ENCODE measurements at places on chromosomes 16 and 17.

- no peak for DNase-seq
Measured at GRCh38 chr16:87484487-87485331, 8.1 kb downstream of the ZCCHC14 start.

- DNase-seq, result no peak
Measured at GRCh38 chr17:78335209-78335608, 24.7 kb downstream of the SOCS3 start.

DNA sequence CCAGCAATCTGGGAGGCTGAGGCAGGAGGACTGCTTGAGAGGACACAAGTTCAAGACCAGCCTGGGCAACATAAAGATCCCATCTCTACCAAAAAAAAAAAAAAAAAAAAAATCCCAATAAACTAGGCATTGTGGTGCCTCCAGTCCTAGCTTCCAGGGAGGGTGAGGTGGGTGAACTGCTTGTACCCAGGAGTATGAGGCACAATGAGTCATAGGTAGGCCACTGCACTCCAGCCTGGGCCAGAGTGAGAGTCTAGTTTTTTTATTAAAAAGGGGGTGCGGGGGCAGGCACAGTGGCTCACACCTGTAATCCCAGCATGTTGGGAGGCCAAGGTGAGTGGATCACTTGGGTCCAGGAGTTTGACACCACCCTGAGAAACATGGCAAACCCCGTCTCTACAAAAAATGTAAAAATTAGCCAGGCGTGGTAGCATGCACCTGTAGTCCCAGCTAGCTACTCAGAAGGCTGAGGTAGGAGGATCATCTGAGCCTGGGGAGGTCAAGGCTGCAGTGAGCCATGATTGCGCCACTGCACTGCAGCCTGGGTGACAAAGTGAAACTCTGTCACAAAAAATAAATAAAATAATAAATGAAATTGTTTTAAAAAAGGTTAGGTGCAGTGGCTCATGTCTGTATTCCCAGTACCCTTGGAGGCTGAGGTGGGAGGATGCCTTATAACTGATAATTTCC is 7.8 kb upstream of the CHST6 start:
- no peak for DNase-seq

DNA sequence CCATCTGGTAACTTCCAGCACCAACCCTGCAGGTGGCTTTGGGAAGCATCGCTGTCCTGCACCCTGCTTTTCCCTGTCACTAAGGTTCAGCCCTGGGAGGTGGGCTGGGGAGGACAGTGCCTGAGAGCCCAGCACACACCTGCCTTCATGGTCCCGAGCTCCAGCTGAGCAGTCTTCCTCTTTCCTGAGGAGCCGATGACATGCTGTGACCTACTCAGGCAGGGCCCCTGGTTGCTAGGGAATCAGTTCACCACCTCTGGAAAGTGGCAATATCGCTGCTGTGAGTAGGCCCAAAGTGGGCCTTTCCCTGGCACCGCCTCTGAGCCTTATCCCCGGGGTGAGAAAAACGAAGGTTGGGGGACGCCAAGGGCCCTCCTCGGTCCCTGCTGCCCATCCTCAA is 17.9 kb downstream of the ST3GAL2 start:
- DNase-seq, result no peak

- peak; percentile 4 for DNase-seq
Measured at GRCh38 chr17:43040655-43041054, 15.6 kb downstream of the RND2 start.

DNA sequence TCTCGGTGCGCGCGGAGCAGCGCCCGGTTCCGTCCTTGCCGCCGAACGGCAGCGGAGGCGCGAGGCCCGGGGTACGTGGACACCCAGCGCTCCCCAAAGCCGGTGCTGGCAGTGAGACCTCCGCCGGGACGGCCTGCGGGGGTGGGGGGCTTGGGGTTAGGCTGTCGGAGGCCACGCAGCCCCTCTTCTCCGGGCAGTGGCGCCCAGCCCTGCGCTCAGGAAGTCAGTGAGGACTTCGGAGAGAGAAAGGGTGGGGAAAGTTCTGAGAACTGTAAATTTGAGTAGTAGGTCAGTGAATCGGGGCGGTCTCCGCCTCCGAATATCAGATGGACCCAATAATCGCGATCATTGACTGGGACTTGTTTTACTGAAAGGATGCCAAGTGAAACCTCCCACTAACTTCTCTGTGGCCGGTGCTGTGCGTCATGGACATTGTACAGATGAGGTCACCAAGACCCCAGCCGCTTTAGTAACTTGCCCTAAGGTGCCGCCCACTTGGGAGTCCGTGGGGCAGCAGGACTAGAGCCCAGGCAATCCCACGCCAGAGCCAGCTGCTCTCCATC is 468 bp downstream of the IL4R start:
- no peak for DNase-seq

GRCh38 chr17:15408803-15409202 is 58.6 kb downstream of the CDRT4 start:
- no peak for DNase-seq

GRCh38 chr16:11880007-11880406 is 28.7 kb upstream of the RSL1D1 start:
- no peak for DNase-seq

GRCh38 chr17:7445619-7445968 is 733 bp downstream of the CHRNB1 start:
- DNase-seq, result peak; percentile 14

- DNase-seq, result no peak
Measured at GRCh38 chr17:18379246-18380146, 1.9 kb downstream of the EVPLL start.

GRCh38 chr16:17204644-17205043 is 266.1 kb downstream of the XYLT1 start:
- no peak for DNase-seq

GRCh38 chr16:22198547-22199293 is 7.4 kb upstream of the EEF2K start:
- no peak for DNase-seq

DNA sequence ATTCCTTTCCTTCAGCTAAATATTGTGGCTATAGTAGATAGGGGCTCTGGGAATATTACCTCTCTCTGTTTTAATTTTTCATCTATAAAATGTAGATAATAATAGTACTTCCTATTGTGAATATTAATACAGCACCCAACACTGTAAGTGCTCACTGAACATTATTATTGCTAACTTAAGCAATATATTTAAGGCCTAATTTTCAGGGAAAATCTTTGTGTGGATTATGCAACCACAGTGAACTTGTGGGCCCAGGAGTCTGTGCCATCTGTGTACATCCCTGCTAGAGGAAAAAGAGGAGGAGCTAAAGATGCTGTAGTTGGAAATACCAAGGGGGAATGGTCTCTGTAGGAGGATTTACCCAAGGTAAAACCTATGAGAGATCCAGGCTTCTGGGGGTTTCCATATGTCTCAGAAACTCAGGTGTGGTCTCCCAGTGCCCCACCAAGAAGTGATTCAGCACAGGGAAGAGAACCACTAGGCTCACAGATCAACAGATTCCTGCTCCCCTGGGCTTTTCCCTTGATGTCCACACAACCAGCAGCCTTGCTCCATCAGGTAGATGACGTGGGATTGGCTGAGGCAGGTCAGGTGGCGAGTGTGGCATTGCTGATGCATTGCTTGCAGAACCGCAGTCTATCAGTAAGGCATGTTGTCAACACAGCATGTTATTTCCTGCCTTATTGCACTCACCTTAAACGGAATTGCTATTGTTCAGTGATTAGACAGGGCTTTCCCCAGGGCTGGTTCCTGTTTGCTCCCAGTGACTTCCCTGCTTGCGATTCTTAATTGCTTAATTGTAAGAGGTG is 1.6 kb upstream of the N4BP1 start:
- DNase-seq, result peak; percentile 50

DNA sequence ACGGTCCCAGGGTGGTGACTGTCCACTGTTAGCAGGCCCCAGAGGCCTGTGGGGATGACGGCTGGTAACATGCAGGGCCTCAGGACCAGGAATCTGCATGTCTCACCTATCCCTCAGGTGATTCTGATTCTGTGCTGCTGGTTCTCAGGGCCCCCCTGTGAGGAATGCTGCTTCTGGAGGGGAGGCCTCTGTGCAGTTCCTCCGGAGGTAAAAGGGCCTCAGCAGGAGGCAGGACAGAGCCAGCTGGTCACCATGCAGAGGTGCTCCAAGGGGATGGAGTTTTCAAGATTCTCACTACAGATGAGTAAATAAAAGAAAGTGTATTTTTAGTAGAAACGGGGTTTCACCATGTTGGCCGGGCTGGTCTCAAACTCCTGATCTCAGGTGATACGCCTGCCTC is 33.8 kb downstream of the CLEC16A start:
- no peak for DNase-seq

DNA sequence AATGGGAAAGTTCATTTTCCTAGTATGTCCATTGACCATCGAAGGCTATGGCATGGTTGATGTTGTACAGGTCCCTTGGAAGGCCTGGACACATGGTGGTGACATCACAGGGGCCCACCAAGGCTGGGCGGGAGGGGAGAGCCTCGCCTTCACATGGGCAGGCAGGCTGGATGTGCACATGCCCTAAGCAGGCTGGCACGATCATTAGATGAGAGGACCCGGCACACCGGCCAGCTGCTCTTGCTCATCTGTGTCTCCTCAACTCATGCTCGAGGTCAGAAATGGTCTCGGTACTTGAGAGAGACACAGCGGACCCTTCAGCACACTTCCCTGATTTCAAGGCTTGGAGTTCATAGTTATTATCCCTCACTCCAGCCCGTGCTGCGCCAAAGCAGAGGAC is 416.9 kb upstream of the ZFHX3 start:
- no peak for DNase-seq

- DNase-seq, result no peak
Measured at GRCh38 chr17:31647661-31648060, 211.4 kb downstream of the COPRS start.

GRCh38 chr17:66579556-66579955 is 255.4 kb upstream of the CACNG5 start:
- DNase-seq, result no peak

- DNase-seq, result no peak
Measured at GRCh38 chr17:19424934-19425868, 14.2 kb downstream of the RNF112 start.

DNA sequence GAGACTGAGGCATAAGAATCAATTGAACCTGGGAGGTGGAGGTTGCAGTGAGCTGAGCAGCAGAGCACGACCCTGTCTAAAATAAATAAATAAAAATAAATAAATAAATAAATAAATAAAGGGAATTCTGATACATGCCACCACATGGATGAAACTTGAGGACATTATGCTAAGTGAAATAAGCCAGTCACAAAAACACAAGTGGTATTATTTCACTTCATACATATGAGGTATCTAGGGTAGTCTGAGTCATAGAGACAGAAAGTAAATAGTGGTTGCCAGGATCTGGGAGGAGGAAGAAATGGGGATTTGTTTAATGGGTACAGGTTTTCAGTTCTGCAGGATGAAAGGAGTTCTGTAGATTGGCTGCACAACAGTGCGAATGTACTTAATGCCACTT is 16.3 kb downstream of the PIPOX start:
- DNase-seq, result no peak

GRCh38 chr16:83458612-83459011 is 349.2 kb upstream of the HSBP1 start:
- DNase-seq, result no peak

DNA sequence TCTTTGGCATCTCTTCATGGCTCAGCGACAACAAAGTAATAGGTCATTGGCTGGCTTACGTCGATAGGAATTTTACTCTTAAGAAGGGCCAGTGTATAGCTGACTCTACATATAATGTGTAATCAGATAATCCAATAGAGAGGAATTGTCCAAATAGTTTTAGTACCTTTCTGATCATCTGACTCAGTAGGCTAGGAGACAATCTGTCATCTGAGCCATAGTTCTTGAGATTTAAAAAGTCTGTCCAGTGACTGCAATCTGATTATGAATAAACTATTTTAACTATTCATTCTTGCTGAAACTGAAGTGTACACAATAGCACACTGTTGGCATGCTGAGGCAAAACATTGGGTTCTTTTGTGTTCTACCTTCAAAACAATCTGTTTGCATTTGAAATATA is 21.4 kb upstream of the NOL11 start:
- no peak for DNase-seq

DNA sequence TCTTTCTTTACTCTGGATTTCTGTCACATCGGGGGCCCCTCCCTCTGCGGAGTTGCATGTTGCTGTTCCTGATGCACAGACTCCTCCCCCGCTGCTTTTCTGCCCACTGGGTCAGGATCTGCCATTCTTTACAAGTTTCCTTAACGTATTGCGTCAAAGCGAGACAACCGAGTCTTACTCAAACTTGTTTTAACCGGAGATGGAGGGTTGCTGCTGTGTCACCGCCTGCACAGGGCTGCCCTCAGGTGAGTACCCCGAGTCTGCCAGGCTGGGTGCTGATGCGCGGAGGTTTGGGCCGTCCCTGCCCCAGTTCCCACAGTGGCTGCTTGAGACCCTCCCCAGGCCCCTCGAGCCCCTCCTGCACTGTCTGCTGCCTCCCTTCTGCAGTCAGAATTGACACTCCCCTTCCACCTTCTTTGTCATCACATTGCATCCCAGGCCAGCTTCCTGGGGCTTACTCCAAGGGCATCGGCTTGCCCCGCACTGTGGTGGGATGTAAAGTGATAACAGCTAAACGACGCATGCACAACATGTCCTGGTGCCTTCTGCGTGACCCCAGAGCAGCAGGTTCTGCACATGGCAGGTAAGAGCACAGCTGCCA is 19.3 kb downstream of the CARHSP1 start:
- DNase-seq, result no peak

DNA sequence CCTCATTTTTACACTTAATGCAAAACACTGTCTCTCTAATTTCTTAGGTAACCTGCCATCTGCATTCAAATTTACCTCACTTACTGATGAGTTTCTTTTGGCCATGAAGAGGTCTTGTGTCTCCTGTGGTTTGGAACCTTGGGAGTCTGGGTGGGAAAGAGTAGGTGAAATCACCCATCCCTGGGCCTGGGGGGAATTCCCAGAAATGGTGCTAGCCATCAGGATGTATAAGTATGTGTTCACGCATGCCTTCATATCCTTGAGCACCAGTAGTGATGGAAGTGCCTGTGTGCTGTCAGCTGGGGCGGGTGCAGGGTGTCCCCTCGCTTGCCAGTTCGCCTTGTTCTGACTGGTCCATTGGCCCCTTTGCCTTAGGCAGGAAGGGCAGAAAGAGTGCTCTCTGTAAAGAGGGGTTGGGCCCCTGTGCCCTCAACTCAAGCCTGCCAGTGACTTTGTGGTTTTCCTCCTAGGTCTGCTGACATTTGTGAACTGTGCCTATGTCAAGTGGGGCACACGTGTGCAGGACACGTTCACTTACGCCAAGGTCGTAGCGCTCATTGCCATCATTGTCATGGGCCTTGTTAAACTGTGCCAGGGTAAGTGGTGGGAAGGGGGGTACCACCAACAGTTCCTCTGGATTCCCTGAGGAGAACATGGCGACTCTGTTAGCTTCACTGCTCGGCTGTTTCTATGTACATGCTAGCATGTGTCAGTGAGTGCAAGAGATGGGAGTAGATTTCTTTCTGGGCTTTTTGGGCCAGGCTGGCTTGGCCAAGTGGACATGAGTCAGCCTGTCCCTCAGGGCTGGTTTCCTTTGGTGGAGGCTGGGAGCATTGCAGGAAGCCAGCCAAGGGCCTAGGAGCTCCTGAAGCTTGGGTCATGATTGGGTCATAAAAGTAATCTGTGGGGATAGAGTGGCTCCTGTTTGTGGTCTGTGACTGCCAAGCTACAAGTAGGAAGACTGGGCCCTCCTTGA is 23.2 kb downstream of the SLC7A6OS start:
- DNase-seq, result no peak
